ENCODE measurements at places on chromosomes 5 and 9.

DNA sequence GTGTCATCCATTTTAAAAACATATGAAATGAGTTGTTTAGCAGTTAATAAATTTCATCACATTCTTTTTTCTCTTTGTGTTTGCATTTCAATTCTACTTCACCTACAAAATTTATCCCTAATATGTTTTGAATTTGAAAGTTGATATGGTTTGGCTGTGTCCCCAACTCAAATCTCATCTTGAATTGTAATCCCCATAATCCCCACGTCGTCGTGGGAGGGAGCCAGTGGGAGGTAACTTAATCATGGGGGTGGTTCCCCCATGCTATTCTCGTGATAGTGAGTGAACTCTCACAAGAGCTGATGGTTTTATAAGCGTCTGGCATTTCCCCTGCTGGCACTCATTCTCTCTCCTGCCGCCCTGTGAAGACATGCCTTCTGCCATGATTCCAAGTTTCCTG, 200.1 kb downstream of the EPB41L4A start:
- no peak for DNase-seq

- DNase-seq, result no peak
Observed at GRCh38 chr5:34789021-34789531, 49.9 kb upstream of the TTC23L start.

DNA sequence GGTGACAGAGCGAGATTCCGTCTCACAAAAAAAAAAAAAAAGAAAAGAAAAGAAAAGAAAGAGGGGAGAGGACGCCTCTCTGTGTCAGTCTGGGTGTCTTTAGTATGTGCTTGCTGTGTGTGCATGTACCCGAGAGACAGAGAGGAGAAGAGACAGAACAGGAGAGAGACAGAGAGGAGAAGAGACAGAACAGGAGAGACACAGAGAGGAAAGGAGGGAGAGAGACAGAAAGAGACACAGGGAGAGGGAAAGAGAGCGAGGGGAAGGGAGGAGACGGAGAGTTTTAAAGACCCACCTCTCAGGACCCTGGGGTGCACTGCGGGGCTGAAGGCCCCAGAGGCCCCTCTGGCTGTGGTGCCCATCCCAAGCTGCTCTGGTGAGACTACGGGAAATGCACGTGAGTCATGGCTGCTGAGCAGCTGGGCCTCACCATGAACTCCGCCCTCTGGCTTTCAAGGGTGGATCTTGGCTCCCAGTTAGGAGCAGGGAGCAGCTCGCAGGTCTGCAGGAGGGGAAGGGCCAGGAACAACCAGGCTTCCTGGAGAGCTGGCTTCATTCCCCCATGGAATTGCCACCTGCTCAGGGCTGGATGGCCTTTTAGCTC, 7.9 kb downstream of the SLC6A3 start:
- DNase-seq, result peak; percentile 85

- peak; percentile 71 for DNase-seq
Observed at GRCh38 chr5:141669520-141669919, 12.5 kb downstream of the ARAP3 start.

DNA sequence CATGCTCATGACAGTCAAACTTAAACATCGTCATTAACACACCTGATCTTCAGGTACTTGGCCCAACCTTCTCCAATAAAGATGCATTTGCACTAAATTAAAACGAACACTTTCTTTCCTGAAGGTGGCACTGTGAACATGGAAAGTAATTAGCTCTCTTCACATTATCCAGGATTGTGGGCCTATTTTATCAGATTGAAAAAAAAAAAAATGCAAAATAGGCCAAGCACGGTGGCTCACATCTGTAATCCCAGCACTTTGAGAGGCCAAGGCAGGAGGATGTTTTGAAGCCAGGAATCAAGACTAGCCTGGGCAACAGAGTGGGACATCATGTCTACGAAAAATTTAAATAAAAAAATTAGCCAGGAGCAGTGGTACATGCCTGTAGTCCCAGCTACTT, 14.4 kb upstream of the CDC20B start:
- no peak for DNase-seq

GRCh38 chr5:61020415-61020814, 75.4 kb downstream of the NDUFAF2 start:
- DNase-seq, result no peak

GRCh38 chr9:79023134-79023580, 548.6 kb upstream of the TLE4 start:
- DNase-seq, result no peak

GRCh38 chr5:96601200-96601599, 61.0 kb upstream of the CAST start:
- DNase-seq, result no peak

DNA sequence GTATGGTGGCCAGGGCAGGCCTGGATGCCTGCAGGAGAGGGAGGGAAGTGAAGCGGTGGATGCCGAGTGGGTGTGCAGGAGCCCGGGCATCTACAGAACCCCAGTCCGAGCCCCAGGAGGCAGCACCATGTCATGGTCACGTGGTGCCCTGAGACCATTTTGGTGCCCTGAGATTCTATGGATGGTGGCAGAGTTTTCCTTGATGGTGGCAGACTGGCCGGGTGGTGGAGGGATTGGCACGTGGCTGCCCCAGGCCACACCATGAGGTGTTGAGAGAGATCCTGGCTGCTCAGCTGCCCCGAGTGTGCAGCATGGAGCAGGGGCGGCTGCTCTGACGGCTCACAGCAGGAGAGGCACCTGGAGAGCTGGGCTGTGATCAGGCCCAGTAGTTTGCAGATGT, 52.3 kb downstream of the SYK start:
- no peak for DNase-seq

- no peak for DNase-seq
Observed at GRCh38 chr9:2023532-2023931, 8.4 kb downstream of the SMARCA2 start.

GRCh38 chr9:128370367-128370751, 815 bp upstream of the URM1 start:
- no peak for DNase-seq

DNA sequence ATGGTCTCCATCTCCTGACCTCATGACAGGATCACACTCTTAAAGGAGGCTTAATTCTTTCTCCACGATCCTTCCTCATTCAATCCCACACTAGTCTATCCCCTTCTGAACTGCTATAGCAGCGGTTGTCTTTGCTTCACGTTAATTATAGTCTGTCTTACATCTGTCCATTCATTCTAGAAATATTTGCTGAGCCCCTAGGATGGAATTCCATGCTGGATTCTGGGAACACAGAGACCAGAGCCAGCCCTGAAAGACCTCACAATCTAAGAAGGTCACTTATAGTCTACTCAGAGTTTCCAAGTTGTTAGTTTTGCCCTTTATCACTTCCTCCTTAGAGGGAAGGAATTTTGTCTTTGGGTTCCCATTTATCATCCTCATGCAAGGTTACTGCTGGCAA, 193.5 kb downstream of the GAS1 start:
- no peak for DNase-seq

DNA sequence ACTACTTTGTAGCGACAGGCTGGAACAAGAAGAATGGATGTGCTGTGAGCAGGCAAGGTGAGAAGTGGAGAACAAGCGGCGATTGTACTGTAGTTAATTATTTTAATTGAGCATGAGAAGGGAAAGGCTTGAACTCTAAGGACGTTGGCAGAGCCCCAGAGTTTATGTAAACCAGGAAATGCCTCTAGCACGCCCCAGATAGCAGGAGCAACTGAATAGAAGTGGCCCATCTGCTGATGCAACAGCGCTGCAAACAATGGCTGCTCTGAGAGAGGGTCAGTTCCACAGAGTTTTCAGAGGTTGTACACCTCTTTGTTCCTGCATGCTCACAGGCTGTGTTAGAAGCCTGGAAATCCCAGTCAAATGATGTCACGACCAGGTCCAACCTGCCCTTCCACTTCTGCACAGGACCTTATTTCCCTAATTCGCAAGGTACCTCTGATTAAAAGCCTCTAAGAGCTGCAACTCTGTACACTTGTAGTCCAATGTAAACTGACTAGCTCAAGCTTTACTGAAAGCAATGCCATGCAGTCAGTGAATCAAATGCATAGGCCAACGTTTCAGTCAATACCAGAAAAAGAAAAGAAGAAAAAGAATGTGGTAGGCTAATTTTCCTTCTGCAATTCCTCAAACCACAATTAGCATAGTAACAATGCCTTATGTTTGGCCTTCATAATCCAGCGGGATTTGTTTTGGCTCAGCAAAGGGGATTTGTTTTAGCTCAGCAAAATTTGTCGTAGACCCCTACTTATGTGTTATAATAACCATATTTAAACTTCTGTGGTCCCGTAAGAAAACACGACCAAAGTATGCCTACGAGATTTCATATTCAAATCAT, 119.6 kb upstream of the RETREG1 start:
- DNase-seq, result peak; percentile 79

- DNase-seq, result no peak
Observed at GRCh38 chr9:79334711-79335110, 237.1 kb upstream of the TLE4 start.

- DNase-seq, result no peak
Observed at GRCh38 chr5:89034588-89034987, 151.6 kb upstream of the MEF2C start.

DNA sequence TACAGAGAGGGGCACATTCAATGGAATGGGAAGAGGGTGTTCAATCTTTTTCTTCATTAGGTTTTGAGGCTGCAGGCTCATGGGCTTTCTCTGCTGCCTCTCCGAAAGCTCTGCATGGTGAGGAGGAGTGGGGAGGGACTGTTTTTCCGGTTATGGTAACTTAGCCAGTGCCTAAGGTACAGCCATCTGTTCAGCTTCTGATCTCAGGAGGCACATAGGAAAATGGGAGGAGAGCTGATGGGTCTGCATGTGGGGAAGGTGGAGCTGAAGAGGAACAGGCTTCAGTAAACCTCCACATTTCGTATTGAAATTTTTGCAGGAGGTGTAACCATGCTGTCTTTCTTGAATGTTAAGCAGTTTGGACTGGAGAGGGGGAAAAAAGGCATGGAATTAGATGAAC, 1020.4 kb upstream of the WWC1 start:
- no peak for DNase-seq

GRCh38 chr5:143775258-143775657, 36.7 kb upstream of the HMHB1 start:
- DNase-seq, result no peak

DNA sequence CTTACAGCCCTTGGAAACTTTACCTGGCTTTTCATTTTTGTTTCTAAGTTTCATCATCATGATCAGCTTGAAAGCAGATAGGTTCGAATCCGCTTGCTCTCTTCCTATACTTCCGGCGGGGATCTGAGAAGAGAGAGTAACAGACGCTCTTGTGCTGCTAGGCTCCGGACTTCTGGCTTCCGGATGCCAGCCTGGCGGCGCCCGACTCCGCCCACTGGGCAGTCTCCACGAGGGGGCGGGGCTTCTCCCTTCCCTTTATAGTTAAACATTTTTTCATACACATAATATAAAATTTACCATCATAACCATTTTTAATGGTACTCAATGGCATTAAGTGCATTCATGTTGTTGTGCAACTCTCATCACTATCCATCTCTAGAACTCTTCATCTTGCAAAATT, 49.5 kb upstream of the ELOVL7 start:
- no peak for DNase-seq

- DNase-seq, result no peak
Observed at GRCh38 chr9:21110708-21111576, 30.7 kb downstream of the IFNW1 start.

DNA sequence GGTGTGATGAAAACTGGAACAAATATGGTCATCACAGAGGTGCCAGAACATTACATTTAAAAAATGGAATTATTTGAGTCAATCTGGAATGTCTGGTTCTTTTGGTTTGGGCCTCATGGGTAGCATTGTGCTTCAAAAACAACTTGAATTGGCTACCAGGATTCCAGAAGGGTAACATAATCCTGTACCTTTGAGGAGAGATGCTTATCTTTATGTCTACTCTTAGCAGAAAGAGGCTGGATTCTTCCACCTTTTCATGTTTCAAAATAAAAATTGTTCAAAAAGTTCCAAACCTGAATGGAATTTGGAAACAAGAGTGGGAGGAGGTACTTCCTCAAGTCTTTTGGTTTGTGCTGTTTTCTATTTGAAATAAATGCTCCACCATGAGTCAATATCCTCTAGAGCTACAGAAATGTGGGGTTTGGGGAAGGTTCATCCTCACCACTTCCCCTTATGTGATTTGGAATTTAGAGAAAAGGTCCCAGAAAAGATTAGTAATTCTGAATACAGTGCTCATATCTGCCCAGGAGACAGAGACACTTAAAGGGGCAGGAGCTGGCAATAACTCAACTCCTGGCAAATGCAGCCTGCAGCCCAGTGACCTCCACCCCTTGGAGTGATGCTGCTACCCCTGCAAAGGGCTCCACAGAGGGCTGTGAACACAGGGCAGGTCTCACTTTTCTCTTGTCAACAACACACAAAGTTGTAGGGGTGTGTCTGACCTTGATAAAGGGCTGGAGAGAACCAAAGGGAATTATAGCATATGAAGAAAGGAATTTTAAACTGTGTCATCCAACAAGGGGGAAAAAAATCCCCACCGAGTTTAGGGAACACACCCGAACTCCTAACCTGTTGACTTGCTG, 272.8 kb downstream of the CWC27 start:
- DNase-seq, result no peak

DNA sequence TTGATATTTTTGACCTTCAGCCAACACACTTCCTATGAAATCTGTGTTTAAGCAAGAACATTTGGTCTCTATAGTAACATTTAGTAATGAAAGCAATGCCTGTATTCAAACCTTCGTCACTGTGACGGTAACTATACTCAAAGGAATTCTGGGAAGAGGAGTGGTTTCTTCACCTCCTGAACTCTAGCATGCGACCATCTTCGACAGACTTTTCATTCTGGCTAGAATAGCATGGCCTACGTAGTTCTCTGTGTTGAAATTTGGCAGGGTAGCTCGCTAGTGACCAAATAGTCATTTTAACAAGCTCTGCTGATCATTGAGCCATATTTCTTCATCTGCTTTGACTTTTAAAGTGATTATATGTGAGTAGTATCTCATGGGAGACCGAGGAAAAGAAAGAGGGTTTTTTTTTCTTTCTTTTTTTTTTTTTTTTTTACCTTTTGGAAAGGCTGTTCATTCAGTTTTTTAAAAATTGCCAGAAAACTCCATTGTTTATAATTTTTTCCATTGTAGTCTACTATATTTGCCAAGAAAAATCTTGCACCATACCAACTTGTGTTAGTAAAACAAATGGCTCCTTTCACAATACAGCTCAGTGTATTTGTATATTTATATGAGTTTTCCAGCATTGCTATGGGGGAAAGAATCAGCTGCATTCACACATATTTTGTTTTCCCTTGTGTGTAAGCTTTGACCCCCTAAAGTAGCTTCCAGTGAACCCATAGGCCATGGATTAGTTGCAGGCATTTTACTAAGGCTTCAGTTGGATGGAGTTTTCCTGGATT, 166.8 kb downstream of the NNT start:
- DNase-seq, result no peak

DNA sequence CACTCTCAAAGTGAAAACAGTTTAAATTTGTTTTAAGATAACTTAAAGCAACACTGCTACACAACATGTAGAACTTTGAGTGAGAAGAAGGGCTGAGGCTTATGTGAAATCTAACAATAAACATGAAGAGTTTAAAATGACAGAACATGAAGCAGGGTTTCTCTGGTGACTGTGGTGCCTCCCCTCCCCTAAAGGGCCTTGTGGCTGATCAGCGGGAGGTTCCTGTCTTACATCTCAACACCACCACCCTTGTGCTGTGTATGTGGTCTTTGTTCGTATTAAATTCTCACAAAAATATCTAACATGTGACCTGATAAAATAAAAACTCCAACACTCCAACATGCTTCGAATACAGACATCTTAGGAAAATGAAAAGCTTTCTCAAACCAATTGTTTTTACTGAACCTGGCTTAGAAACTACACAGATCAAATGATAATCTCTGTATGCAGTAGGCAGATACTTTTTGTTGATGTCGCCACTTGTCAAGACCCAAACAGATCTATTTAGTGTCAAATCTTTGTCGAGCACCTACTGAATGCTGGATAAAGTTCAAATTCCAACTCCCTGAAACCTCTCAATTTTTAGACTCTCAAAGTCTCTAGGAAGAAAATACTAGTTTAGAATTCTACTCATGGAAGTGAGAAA, 9.9 kb upstream of the IQGAP2 start:
- no peak for DNase-seq
